ENCODE measurements at places on chromosomes 2 and 18.

- no peak for DNase-seq
Observed at GRCh38 chr2:8628866-8629209, 53.0 kb upstream of the ID2 start.

- peak; percentile 90 for DNase-seq
Observed at GRCh38 chr2:96533292-96534073, 3.1 kb upstream of the ARID5A start.

DNA sequence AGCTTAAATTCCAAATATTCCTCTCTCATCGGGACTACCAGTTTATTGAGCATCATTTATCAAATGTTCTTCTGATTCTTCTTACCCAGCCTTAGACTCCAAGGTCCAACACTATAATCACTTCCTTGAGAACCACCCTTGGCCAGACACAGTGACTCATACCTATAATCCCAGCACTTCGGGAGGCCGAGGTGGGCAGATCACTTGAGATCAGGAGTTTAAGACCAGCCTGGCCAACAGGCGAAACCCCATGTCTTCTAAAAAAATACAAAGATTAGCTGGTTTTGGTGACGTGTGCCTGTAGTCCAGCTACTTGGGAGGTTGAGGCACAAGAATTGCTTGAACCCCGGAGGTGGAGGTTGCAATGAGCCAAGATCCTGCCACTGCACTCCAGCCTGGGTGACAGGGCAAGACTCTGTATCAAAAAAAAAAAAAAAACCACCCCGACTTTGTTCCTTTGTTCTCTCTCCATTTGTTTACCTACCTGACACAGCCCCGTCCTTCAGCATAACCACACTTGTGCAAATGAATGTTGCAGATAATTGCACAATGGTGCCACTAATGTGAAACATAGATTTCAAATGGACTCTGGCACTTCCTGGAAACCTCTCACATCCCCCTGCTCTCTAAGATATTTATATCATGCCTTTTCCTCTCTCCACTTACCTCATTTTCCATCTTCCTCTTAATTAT is 38.9 kb upstream of the LPIN2 start:
- DNase-seq = peak; percentile 56

DNA sequence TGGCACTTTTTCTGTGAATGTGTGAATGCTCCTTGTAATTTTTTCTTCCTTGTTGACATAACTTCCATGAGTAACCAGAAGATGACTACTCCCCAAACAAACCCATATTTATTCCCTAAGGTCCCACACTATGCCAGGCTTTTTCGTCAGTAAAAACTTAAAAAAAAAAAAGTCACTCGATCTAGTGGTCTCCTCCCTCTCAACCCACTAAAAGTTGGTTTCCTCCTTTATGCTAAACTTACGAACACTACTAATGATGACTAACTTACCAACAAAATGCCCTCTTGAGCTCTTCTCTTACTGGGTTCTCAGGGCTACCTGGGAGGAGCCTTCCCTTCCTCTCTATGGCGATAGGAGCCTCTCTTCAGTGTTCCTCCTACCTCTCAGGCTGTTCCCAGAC is 18.2 kb downstream of the ACVR1 start:
- DNase-seq = no peak

DNA sequence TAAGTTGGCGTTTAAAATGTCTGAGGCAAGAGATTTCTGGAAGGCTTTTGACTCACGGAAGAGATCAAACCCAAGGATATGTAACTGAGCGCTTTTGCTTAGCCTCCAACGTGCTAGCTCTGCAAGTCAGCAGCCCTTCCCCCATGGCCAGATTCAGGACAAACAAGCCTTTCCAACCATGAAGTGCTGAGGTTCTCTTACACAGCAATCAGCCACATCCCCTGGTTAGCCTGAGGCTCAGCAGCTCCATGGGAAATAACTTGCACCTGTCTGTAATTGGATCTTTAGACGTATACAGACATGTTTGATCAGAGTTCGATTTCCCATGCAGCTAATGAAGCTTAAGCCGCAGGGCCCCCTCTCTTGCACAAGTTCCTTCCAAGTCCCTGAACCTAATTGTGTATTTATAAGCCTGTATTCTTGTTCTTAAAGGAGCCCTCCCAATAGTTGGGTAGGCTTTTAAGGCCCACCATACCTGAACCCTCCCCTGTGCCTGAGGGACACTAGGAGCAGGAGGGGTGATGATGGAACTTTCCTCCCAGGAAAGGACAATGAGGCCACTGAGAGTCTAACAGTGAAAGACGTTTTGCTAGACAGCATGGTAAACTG is 2.1 kb upstream of the TMEM131 start:
- DNase-seq = no peak

- DNase-seq = no peak
Observed at GRCh38 chr2:16978301-16978700, 312.7 kb upstream of the CYRIA start.

GRCh38 chr2:47708801-47709499 is 74.0 kb upstream of the MSH6 start:
- DNase-seq = no peak

DNA sequence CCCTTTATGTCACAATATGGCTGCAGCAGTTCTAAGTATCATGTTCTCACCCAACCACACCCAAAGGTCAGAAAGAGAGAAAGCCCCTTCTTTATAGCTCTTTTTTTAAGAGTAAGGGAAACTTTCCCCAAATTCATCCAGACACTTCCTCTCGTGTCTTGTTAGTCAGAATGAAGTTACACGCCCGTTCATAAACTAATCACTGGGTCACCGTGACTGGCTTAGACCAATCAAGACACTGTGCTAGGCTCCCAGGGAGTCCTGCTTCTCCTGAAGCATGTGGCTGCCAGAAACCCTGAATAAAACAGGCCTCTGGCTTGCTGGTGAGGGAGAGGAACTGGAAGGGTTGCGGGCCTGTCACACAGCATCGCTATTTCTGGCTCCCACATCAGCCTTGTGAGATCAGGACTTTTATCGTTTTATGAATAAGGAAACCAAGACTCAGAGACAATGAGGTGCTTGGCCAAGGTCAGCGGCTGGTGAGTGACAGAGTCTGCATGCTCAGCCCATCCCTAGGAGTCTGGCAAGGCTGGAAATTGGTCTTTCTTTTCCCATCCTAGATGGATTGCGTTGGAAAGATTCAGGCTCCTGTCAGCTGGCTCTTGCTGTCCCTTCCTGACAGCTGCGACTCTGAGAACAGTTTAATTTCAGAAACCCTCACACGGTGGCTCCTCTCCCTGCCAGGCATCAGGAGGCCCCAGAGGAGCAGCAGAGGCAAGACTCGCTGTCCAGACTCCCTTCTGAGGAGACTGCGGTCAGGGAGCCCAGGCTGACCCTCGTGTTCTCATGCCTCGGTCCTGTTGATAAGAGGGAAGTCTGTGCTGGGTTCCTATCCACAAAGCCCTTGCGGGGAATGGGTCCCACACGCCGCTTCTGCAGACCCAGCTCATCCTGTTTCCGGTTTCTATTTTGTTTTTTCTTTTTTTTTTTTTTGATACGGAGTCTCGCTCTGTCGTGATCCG is 104.5 kb upstream of the TAF1B start:
- DNase-seq = peak; percentile 99

- DNase-seq = no peak
Observed at GRCh38 chr2:65711863-65712262, 279.5 kb upstream of the SPRED2 start.

GRCh38 chr2:62283147-62283546 is 87.2 kb downstream of the B3GNT2 start:
- DNase-seq = no peak

DNA sequence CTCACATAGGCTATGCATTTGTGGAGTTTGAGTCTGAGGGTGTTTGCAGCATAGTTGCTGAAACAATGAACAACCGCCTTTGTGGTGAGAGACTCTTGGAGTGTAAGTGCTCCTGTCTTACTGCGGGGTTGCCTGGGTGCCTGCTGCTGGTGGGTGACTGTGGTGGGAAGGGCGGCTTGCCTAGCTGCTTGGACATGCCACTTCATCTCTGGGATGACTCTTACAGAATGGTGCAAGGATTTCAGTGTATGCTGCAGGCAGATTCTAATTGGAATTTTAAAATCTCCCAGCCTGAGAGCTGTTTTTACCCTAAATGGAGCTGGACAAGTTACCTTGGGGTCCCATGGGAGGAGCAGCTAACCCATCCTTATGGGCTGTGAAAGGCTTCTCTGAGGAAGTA is 50.1 kb downstream of the CYP27C1 start:
- no peak for DNase-seq

- DNase-seq = peak; percentile 91
Observed at GRCh38 chr2:121722479-121722878, 14.2 kb downstream of the NIFK start.

DNA sequence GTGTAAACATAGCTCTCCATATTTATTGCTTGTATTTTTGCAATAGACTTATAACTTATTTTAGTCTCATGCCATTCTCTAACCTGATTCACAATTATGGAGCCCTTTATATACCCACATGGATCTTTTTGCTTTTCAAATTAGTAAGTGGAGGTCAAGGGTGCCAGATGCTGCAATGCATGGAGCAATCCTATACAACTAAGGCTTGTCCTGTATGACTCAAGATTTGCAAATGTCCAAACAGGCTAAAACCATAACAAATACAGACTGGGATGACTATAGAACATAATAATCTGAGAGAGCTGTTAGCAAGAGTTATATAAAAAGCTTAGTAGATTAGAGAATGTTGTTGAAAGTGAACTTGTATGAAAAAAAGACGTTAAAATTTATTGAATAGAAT is 690.4 kb upstream of the NRXN1 start:
- no peak for DNase-seq

DNA sequence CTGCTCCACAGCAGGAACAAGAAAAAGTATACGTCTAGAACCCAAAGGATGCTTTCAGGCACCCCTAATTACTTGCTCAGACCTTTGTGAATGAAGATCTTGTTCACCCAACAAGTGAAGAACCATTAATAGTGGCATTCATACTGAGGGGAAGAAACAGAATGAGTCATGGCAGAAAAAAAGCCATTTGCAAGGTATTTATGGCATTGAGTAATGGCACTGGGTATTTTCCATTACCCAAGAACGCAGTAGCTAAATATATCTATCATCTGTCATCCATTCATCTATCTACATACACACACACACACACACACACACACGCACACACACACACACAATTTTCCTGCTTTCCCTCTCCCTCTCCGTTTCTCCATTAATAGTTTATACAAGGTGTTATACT is 56.4 kb upstream of the XIRP2 start:
- DNase-seq = no peak

Measured in suppressor macrophage treated with lipopolysaccharide for 1 hour (primary cell).